Left forelimb (tissue), 1 donor: ENCODE measurements at places on chromosomes 7 and 10.

DNA sequence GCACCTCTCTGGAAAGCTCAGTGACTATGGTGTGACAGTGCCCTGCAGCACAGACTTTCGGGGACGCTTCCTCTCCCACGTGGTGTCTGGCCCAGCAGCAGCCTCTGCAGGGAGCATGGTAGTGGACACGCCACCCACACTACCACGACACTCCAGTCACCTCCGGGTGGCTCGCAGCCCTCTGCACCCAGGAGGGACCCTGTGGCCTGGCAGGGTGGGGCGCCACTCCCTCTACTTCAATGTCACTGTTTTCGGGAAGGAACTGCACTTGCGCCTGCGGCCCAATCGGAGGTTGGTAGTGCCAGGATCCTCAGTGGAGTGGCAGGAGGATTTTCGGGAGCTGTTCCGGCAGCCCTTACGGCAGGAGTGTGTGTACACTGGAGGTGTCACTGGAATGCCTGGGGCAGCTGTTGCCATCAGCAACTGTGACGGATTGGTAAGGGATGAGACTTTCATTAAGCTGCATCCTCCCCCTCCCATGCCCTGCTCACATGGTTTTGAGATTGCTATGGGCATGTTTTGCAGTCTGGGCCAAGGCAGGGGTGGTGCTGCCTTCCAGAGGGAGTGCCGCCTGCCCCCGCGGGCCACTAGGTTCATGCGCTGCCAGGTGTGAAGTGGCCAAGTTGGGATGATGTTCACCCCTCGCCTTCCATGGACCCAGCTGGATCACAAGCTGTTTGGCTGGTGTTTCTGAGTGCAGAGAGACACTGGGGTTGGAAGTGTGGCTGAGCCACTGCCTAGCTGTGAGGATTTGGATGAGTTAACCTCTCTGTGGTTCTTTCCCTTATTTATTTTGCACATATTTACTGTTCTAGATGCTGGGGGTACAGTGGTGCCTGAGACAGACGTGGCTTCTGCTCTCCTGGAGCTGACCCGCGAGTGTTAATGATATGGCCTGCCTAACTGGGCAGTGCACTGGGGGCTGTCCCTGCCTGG, 2.5 kb downstream of the ADAMTS14 start:
- DNase-seq: no peak

DNA sequence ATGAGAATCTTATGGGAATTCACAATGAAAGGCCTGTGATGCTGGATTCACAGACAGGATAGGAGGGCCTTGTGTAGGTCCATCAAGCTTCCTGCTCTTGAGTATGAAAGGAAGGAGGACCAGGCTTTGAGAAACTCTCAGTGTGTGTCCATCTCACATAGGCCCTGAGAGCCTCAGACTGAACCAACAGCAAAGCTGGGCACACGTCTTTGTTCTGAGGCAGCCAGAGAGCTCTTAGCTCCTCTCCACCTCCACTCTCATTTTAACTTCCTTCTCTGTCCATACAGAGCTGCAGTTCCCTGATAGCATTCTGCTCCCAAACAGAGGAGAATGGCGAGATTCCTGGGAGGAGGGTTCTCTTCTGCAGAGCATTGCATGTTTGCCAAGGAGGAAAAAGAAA, 515.6 kb downstream of the CALN1 start:
- DNase-seq: no peak

DNA sequence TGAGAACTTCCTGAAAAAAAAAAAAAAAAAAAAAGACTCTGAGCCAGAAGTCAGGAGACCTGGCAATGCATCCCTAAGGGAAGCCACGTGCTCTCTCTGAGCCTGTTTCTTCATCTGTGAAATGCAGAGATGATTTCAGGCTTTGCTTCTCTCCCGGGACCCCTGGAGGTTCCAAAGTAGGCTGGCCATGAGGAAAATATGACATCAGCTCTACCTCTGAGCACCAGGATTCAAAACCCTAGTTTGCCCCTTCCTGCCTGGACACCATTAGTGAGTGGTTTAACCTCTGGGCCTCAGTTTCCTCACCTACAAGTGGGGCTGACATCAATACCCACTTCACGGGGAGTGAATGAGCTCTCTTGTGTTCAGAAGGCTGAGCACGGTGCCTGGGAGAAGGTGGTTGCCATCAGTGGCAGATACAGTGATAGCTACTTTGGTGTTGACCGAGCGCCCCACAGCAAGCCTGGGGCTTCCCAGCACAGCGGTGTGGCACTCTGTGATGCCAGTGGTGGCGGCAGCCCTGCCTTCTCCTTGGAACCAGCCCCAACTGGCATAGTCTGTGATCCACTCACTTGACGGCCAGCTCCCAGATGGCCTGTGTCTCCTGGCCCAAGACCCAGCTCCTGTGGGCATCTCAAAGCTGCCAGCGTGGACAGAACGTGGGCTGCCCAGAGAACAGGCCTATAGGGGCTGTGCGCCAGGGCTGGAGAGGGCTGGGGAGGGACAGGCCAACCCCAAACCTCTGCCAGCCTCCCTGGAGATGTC, 153.1 kb upstream of the UNC5B start:
- no peak for DNase-seq

GRCh38 chr7:51077316-51077986, 239.2 kb downstream of the COBL start:
- no peak for DNase-seq

DNA sequence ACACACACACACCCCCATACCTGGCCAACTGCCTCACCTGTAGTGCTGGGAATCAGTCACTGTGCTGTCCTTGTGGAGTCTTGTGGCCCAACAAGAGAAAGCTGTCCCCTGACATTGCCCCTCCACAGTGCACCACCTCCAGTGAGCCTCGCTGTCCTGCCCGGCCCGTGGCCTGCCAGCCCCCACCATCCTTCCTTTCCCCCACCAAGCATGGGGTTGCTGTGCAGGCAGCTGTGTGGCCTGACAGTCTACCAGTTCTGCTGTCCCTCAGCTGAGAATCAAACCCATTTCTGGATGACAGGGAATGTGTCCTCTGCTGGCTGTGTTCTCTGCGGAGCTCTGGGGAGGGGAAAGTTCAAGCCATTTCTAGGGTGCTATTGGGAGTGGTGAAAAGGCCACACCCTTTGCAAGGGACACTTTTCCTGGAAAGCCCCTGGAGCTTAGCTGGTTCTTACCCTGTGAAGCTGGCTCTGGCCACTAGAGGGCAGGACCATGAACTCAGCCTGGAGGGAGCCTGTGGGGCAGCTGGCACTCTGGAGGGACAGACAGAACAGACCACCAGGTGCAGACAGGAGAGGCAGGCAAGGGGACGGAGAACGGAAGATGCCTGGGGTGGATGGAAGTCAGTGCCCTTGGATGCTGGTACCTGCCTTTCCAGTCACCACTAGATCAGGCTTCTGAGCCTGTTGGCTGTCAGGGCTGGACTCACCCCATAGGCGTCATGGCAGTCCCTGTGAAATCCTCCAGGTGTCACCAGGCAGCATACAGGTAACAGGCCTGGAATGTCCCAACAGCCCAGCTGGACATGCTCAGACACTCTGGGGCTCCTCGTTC, 10.5 kb upstream of the MTPAP start:
- DNase-seq: no peak

- no peak for DNase-seq
These were observed 92.0 kb downstream of the FAM53B start for GRCh38 chr10:124652200-124652599.

DNA sequence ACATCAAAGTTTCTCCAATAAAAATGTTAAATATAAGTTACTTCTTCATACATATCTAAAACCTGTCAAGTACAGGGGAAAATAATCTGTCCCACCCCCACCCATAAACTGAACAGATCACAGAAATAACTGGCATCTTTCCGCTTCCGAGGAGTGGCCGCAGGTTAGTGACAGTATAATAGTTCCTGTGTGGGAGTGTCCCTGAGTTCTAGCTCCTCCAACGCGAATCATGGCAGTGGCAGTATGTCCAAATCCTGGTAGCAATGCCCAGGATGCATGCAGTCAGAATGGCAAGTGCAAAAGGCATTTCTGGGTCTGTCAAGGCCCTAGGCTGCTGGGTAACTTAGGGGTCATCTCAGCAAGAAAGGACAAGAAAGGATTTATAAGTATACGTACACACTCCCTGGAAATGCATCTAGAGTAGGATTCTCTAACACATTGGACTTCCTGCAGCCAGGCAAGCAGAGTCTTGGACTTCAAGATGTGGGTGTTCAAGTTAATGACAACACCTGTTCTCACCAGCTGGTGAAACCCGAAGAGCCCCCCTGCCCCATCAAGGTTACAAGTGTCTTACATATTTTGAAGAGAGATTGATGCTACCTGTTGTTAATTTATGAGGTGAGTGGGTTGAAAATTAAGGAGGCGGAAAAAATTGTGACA, 94.4 kb upstream of the COL1A2 start:
- DNase-seq: no peak
